ENCODE measurements at places on chromosomes 4 and X. TPM values are rescaled to one million over a fixed set of nuclear protein-coding genes. Genes with fewer than 3 reads are reported as not detected.
A peak's percentile ranks its signal among the peaks of the same experiment; 100 is the strongest.

Gene ZNF41
- total RNA-seq = 3.9 TPM

Gene ADRA2C
- total RNA-seq = 0.96 TPM

Gene TIMP1
- total RNA-seq = 109 TPM

Gene DYNLT3
- 46.5 TPM for total RNA-seq

Gene CSAG2
- not detected for total RNA-seq

Gene ITIH6
- total RNA-seq = 0.48 TPM

Gene REPS2
- 5.3 TPM for total RNA-seq

Gene MEPE
- total RNA-seq = 10.8 TPM

Gene RGN
- 1.4 TPM for total RNA-seq

Gene ADGRG4
- 0.72 TPM for total RNA-seq

Gene KIT
- total RNA-seq = 6.3 TPM

Gene CETN2
- total RNA-seq = 32.3 TPM

GRCh38 chrX:44568196-44568595 lies 25.5 kb upstream of the FUNDC1 start:
- DNase-seq = no peak

GRCh38 chrX:150842198-150842685 lies 56.2 kb downstream of the CD99L2 start:
- no peak for DNase-seq

DNA sequence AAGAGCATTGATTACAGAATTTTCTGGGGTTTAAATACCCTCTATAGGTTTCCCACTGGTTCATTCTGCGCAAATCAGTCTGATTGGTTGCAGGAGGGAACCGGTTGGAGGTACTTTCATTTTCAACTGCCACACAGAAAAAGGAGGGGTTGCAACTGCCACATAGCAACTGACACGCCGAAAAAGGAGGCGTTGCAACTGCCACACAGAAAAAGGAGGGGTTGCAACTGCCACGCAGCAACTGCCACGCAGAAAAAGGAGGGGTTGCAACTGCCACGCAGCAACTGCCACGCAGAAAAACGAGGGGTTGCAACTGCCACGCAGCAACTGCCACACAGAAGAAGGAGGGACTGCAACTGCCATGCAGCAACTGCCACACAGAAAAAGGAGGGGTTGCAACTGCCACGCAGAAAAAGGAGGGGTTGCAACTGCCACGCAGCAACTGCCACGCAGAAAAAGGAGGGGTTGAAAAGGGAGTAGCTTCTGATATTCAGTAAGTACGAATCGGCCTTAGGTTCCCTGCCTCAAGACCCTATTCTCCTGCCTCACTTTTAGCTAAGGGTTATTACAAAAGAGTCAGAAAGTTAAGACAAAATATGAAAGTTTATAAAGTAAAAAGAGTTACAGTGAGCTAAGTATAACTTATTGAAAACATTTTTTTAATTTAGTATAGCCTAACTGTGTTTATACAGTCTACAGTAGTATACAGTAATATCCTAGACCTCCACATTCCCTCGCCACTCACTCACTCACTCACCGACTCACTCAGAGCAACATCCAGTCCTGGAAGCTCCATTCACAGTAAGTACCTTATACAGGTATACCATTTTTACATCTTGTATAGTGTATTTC lies 431.8 kb downstream of the KCTD8 start:
- DNase-seq = no peak

DNA sequence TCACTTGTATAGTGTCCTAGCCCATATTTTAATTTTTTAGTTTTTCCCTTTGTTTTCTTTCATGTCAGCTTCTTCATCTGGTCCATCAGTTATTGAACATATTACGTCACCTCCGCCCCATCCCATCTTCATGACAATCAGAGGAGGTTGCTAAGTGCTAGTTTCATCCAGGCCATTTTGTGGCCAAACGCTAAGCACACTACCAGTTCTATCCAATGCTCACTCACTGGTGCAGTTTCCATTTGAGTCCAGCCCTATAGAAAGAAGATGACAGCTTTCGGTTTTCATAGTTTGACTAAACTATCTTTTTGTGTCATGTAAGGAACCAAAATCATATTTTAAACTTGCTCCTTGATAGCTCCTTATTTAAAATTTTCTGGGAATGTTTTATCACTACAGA lies 304.2 kb downstream of the TENM3 start:
- DNase-seq = no peak

GRCh38 chr4:3070709-3071500 lies 3.4 kb downstream of the HTT-AS start:
- DNase-seq = no peak

DNA sequence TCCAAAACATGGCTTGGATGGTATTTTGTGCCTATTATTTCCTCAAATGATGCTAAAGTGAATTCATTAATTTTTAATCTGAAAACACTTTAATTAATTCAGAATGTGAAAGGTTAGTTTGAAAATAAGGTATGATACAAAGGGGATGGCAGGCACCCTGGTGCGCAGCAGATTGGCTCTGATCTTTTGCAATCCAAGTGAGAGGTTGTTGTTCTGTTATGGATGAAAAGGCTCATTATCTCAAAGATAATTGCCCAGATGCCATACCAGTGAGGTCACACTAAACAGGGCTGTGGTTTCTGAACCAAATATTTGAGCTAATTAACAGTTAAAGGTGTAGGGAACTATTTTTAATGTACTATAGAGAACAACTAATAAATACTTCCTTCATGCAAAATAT lies 504.9 kb downstream of the RAPGEF2 start:
- no peak for DNase-seq

DNA sequence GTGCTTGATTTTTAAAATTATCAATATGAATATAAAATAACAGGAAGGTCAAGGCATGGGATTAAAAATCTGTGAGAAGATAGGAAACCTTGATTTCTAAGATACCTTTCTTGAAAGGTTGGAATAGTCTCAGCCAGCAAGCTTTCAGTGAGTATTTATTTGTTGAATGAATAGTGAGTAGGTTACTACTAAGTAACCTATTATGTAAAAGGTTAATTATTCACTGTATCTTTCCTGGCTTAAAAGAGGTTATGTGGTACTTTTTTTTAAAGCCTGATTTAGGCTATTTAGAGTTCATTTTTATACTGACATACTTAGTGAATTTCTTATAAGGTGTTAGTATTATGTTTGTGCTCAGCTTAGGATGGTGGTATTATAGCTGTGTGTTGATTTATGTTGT lies 123.5 kb downstream of the PTPN13 start:
- DNase-seq = no peak

- no peak for DNase-seq
These were observed 69.3 kb upstream of the HELT start for GRCh38 chr4:184949020-184949419.

DNA sequence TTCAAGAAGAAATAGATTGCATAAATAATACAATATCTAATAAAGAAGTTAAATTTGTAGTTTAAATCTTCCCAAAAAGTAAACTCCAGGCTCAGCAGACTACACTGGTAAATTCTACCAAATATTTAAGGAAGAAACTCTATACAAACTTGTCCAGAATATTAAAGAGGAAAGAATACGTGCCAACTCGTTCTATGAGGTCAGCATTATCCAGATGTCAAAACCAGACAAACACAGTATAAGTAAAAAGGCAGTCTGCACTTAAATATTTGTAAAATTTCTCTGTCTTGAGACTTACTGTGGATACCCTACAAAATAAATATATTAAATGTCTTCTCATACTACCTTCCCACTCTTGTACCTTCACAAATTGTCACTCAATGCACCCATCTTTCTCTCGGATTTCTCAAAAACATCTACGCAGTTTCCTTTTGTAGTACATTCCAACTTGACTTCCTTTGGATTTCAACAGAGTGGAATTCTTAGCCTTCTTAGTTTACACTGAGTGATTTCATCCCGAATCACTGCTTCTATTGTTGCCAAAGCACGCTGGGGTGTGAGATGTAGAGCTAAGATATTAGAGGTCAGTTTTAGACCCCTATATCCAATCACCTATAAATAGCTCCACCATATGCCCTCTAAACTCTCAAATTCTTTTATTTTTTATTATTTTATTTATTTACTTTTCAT lies 71.6 kb upstream of the MAB21L2 start:
- DNase-seq = peak; percentile 28

DNA sequence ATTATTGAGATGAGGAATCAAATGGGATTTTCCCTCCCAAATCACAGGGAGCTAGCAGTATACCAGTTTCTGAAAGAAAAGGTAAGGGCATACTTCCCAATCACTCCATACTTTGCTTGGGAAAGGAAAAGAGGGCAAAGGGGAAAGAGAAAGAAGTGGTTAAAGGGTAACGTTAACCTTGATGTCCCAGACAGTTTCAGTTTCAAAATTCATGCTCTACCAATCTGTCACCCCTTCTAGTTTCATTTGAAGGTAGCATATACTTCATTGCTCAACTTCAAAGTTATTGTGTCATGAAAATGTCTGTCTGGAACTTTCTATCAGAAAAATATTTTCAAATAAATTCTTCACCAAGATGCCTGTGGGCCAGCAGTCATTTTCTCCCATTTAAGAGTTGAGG lies 16.0 kb downstream of the TNMD start:
- DNase-seq = no peak

DNA sequence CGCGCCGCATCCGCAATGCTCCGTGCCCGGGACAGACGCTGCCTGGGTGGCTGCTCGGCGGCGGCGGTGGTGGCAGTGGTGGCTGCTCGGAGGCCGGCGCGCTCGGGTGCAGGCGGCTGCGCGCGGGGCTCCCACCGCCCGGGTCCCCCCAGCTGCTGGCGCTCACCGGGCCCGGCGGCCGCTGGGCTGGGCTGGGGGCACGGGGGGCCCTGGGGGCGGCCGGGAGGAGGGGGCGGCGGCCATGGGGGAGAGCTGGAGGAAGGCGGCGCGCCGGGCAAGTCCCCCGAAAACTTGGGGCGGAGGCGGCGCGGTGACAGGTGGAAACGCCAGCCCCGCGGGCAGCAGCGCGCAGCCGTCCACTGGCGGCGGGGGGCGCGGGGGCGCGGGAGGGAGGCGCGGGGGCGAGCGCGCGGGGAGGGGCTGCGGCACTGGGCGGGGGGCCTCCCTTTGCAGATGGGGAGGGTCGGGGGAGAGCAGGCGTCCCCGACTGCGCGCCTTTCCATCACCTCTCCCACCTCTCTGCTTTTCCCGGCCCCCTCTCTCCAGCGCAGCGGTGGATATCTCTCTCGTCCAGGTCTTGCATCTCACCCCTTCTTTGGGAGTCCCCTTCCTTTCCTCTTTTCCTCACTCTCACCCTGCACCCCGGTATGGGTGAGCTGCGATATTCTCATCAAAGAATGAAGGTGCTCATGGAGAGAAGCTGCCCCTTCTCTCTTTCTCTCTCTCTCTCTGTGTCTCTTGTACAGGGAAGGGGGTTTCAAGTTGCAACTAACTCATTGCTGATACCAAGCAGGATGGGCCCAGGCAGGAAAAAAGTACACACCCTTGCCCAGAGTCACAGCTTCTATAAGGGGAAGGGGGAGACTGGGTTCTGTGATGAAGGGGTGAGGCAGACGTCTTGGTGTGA lies 83.7 kb upstream of the DHRSX start:
- no peak for DNase-seq

GRCh38 chrX:16870095-16870861 lies at the start of gene RBBP7:
Gene RBBP7 (minus strand): TSS chrX:16870362. CDS start chrX:16870053, 309 bp downstream.
- DNase-seq = peak; percentile 95

- DNase-seq = no peak
These were observed 105.2 kb upstream of the AMOT start for GRCh38 chrX:112945826-112946225.

DNA sequence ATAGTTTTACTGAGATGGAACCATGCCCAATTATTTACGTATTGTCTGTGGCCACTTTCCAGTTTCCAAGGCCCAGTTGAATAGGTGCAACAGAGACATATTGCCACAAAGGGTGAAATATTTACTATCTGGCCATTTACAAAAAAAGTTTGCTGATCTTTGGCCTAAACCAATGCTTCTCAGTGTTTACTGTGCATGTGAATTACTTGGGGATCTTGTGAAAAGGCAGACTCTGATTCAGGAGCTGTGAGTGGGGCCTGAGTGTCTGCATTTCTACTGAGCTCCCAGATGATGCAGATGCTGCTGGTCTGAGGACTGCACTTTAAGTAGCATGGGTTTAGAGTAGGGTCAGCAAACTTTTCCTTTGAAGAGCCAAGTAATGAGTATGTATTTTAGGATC lies 94.1 kb upstream of the PDE5A start:
- DNase-seq = no peak

- no peak for DNase-seq
These were observed 106.2 kb downstream of the PRRG1 start for GRCh38 chrX:37455381-37455780.

DNA sequence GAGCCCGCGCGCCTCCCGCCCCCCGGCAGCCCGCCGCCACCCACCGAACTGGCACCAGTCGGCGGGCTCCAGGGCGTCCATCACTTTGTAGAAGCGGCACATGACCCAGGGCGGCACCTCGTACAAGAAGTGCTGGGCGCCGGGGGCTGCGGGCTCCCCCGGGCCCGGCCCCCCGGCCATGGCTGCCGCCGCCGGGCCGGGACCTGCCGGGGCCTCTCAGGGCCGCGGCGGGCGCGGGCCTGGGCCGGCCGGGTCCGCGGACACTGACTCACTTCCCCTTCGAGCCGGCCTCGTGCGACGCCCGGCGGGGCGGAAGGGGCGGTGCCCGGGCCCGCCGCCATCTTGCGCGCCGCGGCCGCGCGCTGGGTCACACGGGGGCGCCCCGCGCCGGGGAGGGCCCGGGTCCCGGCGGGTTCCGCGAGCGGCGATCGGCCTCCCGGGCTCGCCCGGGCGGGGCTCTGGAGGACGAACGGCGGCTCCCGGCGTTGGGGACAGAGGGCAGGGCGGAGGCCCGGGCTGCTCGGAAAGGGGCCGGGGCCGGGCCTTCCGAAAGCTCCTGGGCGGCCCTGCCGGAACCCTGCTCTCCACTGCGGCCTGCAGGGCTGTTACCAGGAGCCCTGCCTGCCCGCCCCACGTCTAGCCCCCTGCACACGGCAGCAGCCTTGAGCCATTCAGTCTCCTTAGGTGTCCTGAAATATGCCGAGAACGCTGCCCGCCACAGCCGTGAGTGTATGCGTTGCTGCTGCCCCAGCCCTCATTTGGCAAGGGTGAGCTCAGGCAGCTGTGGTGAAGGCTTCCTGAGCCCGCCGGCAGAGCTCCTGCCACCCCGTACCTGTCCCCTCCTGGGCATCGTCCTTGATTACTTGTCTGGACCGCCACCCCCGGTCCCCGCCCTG lies at the start of gene IRAK1:
Gene IRAK1 (minus strand): TSS at position 270 of the 896 bp plus-strand sequence. CDS start 90 bp downstream, at position 180.
- peak; percentile 44 for DNase-seq

GRCh38 chrX:71454222-71454621 lies 78.7 kb upstream of the OGT start:
- DNase-seq = no peak

DNA sequence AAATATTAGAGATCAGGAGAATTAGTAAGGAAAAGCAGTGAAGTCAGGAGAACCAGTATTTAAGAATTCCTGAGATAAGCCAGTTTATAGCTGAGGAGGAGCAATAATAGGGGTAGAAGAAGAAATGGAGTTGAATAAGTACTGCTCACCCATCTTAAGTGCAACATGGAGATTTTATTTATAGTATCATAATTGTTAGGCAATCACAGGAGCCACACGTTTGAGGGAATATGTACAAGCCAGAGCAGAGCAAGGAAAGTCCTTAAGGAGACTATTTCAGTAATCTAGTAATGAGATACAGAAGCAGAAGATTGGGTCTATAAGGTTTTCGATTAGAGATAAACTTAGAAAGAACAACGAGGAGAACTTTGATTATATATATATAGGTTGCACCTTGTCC lies 145.0 kb downstream of the KDM6A start:
- DNase-seq = no peak

- no peak for DNase-seq
These were observed 89.5 kb downstream of the CBR4 start for GRCh38 chr4:168920441-168921065.

- DNase-seq = no peak
These were observed 70.8 kb upstream of the PTCHD1 start for GRCh38 chrX:23263892-23264291.

All from umbilical cord (tissue), 2 donors.